Bronchial epithelial cell (primary cell): ENCODE measurements at places on chromosomes 3 and 15. TPM values are rescaled to one million over a fixed set of nuclear protein-coding genes. Genes with fewer than 3 reads are reported as not detected.

The NISCH gene
- 30.5 and 42.9 TPM in 2 replicates for total RNA-seq

The RLBP1 gene
- not detected in 2 replicates for total RNA-seq

The CD276 gene
- 14.5 and 21.9 TPM in 2 replicates for total RNA-seq

The TIMP4 gene
- total RNA-seq, result 1.1 and 2.6 TPM in 2 replicates

The IL17RD gene
- 1.1 and 2.3 TPM in 2 replicates for total RNA-seq

The THRB gene
- 7.6 and 9.0 TPM in 2 replicates for total RNA-seq

The KIF15 gene
- total RNA-seq, result 0.53 and 0.64 TPM in 2 replicates

The SPTSSB gene
- total RNA-seq, result 3.9 and 6.3 TPM in 2 replicates

The FETUB gene
- 0.38 TPM in 1 of 2 replicates, not detected in the other for total RNA-seq

The NXPE3 gene
- total RNA-seq, result 3.9 and 6.7 TPM in 2 replicates

The SPSB4 gene
- 0.26 and 0.38 TPM in 2 replicates for total RNA-seq

The CEP97 gene
- 12.0 and 13.4 TPM in 2 replicates for total RNA-seq

The TAGLN3 gene
- total RNA-seq, result 0.77 and 1.8 TPM in 2 replicates

The SGO1 gene
- total RNA-seq, result under 0.01 and 0.26 TPM in 2 replicates

The GPR62 gene
- total RNA-seq, result not detected in 2 replicates
